MM.1S (cell line): ENCODE measurements at places on chromosomes 6 and 20.

DNA sequence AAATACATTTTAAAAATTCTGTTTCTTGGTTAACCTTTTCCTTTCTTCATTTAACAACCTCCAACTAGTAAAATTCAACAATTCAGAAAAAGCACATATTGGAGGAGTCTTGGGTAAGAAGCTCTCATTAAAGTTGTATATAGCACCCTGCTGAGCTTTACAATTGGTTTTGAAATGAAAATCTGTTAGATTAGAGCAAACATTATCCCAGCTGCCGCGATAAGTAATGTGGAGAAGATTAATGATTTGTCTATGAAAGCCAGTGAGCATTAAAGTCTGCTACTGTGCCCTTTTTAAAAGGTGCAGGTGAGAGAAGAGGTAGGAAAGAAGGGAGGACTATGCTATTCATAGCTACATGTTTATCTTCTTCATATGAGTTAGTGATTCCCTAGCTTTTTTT is 201.5 kb downstream of the ZFAND3 start:
- no peak for DNase-seq

- DNase-seq, result no peak
Observed at GRCh38 chr6:49332781-49333180, 130.3 kb downstream of the MMUT start.

- no peak for DNase-seq
Observed at GRCh38 chr6:131244942-131245341, 109.7 kb downstream of the AKAP7 start.

DNA sequence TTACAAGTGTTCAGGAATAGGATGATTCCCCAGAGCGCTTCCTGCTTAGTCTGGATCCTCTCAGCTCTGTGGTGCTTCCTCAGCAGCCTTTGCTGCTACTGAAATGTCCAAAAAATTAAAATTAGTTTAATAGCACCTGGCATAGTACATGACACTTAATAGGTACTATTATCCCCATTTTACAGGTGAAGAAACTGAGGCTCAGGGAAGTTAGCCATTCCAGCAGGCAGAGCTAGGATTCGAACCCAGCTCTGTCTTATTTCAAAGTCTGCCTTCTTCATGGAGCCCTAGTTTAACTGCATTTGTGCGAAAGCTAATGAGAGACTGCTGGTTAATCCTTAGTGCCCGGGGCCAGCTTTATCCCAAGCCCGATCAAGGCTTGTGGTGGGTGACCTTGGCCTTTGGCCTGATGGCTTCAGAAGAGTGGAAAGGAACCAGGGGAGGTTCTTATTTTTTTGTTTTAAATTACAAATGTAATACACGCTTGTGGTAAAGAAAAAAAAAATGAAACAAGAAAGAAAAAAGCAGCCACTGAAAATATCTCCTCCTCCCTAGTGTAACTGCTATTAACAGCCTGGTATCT is 30.1 kb downstream of the TOX2 start:
- peak; percentile 3 for DNase-seq

DNA sequence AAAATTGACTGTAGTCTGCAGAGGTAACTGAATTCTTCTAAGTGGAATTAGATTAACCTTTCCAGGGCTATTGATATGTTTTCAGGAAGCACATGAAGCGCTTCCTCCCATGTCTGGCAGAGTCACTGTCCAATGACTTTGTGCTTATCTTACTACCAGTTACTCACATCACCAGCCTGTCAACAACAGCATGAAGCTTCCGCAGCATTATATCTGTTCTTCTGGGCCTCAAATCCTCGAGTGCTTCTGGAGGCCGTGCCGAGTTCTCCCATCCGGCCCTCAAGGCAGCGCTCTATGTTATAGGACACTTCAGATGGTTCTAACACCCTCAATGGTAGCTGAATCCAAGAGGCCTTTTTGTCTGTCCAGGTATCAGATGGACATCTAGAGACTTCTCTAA is 33.2 kb downstream of the PSMG4 start:
- no peak for DNase-seq

DNA sequence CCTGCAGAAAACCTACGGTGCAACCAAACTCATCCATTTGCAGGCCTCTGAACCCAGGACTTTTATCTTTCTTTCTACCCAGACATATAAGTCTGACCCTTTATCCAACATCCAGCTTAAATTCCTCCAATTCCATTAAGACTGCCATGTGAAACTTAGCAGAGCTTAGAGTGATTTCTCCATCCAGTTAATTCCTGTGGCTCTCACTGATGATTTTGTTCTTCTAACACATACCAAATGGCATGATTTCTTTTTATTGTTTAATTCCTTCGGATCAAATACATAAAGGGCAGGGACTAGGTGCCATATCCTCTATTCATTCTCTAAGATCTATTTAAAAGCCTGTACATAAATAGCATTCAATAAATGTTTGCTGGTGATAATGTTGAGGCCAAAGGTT is 92.9 kb downstream of the TASP1 start:
- DNase-seq, result no peak

DNA sequence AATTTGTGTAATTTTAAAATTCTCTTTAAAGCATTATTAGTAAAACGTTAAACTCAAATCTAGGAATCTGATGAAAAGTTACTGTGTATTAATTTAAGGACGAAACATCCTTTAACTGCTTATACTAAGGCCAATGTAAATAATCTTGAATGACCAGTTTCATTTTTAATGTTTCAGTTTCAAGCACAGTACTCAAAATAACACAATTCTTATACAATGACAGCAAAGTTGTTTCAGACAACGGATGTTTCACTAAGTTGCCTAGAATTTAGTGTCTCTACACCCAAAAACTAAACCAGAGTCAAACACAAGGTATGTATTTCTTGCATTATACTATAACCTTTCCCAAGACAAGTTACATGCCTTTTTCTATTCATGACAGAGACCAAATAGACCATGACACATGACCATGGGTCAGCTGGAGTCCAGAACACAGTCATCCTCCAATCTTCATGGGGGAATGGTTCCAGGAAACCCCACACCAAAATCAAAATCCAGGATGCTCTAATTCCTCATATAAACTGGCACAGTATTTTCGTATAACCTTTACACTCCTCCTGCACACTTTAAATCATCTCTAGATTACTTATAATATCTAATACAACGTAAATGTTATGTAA is 7.7 kb downstream of the PHIP start:
- DNase-seq, result peak; percentile 76

DNA sequence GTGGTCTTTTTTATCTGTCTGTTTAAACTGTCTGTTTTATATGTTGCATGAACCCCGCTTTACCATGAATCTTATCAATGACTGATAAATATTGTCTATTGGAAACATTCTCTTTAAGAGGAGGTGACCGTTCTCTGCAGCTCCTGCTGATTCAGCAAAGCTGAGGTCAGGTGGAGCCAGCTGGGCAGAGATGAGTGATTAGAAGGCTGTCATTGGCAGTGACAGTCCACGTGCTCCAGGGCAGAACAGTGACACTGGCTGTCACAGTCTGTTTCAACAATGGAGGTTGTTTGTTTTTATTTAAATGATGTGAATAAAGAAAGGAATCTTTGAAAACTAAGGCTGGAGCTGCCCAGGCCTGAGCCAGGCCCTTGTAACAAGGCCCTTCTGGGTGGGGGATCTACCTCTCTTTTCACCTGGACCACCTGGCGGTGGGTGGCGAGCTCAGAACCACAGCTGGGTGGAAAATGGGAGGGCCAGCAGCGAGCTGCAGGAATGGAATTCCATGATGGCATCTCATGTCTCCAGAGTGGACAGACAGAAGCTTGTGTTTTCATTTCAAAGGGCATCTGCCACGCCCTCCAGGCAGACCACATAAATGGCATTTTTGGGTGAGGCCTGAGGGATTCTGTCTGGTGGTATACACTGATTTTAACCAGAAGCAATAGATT is 12.6 kb downstream of the SYNJ2 start:
- DNase-seq, result peak; percentile 7

DNA sequence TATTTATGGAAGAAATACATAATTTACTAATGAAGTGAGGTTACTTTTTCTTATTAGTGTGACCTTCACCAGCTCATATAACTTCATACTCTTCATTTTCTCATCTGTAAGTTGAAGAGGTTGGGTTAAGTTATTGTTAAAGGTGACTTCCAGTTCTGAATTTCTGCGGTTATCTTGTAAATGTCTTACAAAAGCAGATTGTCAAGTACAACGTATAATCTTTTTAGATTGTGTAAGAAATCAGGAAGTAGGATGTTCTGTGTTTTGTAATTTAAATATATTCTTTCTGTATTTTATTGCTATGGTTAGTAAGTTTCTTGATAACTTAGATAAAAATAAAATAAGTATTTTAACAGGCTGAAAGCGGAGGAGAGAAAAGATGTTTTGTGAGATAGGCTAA is 12.0 kb downstream of the WTAP start:
- DNase-seq, result no peak

- peak; percentile 51 for DNase-seq
Observed at GRCh38 chr20:33993576-33994221, at the start of gene RALY. Gene RALY (plus strand): TSS chr20:33993911. CDS start chr20:34072075, 78,164 bp downstream.

DNA sequence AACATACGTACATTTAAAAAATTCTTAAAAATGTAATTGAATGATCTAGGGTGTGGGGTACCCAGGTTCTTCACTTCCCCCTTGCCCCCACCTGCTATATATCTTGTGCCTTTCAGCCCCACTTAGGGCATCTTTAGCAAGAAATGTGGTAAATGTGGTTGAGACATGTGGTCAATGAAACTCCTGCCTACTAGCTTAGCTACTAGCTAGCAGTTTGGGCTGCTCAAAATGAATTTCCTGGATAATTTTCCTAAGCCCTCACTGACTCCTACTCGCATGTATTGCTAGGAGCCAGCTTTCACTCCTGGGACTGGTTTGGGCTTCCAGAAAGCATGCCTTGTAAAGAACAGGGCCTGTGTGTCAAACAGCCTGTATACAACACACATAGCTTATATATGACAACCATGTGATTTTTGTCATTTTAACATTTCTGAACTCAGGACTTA is 257.3 kb downstream of the ATXN1 start:
- DNase-seq, result peak; percentile 67

DNA sequence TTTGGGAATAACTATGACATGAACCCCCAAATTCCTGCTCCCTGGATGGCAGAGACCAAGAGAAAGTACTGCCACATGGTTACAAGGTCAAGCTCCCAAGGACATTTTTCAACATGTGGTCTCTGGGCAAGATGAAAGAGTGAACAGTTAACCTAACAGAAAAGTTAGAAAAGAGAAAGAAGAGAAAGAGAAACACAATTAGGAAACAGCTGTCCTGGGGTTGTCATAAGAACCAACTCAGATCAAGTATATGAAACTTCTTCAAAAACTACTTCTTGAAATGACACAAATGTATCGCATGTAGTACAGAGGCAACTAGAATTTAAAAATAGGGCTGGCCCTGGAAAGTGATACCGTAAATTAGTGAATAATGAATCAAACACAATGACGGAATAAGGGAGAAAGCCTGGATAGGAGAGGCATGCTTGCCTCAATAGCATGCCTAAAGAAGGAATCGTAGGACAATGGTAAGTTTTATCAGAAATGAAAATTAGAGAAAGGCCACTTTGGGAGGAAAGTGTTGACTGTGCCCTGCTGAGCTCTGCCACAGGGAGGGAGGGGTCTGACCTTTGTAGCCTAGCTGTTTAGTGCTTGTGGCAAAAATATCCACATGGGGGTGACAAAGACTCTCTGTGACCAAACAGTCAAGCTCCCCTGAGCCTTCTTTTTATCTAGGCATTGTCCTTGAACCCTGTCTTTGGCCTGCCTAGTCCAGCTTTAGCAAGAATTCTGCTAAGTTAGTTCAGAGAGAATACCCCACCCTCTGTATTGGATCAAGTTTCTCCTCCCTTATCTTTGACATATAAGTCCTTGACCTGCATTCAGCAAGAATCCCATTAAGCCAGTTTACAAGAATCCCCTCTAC is 4.3 kb upstream of the DCBLD1 start:
- DNase-seq, result peak; percentile 83

GRCh38 chr6:106866875-106867658 is 107.5 kb downstream of the CD24 start:
- DNase-seq, result no peak

GRCh38 chr20:10978019-10978702 is 304.4 kb upstream of the JAG1 start:
- no peak for DNase-seq

DNA sequence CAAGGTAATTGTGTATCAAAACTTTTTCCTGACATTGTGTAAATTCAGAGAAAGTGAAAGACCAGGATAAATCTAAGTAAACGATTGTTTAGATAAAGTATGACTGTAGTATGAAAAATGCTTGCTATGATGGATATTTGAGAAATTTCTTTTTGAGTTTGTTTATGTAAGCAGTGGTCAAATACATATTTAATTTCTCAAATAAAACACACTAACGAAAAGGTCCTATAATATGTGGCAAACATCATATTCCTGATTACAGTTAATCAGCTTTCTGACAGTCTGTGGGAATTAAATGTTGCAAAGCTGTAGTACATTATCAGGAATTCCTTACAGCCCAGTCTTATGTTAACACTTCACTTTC is 636.9 kb downstream of the MMUT start:
- no peak for DNase-seq

- DNase-seq, result no peak
Observed at GRCh38 chr20:46375771-46376170, 30.6 kb downstream of the ELMO2 start.

- no peak for DNase-seq
Observed at GRCh38 chr6:116651916-116652315, 16.6 kb downstream of the ZUP1 start.

DNA sequence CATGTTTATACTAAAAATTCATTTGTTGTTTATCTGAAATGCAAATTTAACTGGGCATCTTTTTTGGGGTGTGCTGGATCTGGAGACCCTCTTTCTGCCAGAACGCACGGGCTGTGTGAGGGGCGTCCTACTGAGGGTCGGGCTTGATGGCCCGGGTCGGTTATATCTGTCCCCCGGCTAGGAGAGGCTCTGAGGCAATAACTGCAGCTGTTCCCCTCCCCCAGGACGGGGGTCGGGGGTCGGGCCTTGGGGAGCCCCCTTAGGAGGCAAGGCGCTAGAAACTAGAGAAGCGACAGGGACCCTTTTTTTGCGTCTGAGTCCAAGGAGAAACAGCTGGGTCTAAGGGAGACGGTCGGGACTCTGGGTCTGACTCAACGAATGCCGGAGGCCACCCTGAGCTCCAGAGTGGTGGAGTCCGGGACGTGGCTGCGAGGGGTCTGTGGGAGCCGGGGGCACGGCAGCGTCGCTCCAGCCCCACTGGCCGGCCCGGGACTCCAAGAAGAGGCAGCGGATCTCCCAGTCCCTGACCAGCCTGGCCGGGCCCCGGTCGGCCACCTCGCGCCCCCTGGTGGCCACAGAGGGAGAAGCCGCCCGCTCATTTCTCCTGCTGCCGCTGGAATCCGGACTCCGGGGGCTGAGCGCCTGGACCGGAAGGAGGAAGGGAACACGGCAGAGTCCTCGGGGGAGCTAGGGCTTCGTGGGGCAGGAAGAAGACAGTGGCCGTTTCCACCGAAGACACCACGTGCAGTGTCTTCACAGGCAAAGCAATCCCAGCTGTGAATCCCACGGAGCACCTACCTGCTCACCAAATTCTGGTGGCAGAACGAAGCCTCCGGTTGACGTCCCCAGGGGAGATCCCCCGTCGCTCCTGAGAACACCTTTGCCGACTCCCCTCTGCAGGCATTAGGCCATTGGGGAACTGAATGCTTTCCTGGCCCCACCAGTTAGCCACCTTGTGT is 24.0 kb upstream of the SCML4 start:
- DNase-seq, result peak; percentile 62

GRCh38 chr6:33272275-33273128 is 627 bp downstream of the RPS18 start:
- DNase-seq, result no peak

GRCh38 chr20:55057779-55058415 is 582.5 kb downstream of the DOK5 start:
- DNase-seq, result peak; percentile 20

GRCh38 chr6:108524528-108525248 is 36.0 kb upstream of the FOXO3 start:
- DNase-seq, result no peak
